ENCODE measurements at places on chromosomes 16 and 17.
A peak's percentile ranks its signal among the peaks of the same experiment; 100 is the strongest.

DNA sequence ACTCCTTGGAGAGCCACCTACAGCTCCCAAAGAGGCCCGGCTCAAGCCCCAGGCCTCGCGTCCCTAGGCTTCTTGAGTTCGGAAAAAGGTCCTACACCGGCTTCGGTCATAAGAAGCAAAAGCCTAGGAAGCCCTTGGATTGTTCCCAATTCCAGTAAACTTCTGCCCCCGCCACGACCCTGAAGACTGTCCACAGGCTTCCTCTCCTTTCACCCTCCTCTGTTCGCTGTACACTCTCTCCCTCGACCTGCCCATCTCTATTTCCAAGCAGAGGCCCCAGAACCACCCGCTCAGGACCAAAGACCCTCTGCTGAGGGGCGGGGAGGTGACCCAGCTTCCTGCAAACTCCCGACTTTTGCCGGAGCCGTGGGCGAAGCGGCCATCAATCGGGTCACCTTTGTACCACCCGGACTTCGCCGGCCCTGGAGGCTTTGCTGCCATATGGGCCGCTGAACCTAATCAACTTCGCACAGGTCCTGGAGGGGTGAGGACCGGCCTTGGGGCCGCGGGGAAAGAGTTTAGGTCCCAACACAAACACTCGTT, 2.7 kb downstream of the HOXB2 start:
- DNase-seq: peak; percentile 56

- no peak for DNase-seq
Observed at GRCh38 chr17:28473542-28473941, at the start of gene SLC13A2. Gene SLC13A2, plus strand, starts transcription at chr17:28473644. Its CDS starts 69 bp downstream, at chr17:28473713.

DNA sequence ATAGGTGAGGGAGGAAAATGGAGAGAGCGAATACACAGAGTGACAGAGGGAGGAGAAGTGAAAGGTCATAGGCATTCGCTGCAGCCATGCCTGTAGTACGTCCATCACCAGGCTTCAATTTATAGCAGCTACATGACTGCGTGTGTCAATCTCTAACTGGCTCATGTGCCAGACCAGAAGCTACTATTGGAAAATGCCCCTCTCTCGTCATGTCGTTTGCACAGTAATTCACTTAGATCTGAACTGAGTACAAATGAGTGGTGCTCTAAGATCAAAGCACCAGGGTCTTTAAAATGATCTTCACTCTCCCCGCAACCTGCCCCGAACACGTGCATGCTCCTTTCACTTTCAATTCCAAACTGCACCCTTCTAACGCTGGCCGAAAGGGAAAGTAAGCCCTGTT, 51.3 kb downstream of the ADCY9 start:
- no peak for DNase-seq

DNA sequence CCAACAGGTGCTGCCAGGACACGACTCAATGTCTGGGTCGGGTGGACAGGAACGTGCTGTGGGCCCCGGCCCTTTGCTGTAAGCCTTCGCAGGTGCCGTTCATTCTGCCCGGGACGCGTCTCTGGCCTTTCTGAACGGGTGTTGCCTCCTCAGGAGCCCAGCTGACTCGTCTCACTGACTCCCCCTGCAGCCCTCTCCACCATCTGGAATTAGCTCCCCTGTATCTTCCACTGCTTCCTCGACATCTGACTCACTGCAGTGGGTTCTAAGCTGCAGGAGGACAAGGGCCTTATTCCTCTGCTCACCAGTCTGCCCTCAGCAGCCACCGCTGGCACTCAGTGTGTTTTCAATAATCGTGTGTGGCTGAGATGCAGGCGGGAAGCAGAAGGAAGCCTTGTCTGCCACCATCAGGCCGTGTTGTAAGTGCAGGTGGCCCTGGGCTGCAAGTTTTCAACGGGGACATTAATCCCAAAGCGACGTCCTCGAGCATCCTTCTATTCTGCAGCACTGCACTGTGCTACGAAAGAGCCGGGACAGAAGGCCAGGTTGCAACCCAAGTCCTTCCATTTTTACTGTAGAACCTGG, 256.2 kb downstream of the FOXL1 start:
- no peak for DNase-seq

- DNase-seq: peak; percentile 89
Observed at GRCh38 chr16:3457434-3458252, 14.2 kb downstream of the NAA60 start.
